Muscle of arm (tissue), 14 donors: ENCODE measurements at places on chromosomes 12 and 14. TPM values are rescaled to one million over a fixed set of nuclear protein-coding genes. Genes with fewer than 3 reads are reported as not detected.

Gene DNAJC22
- 9.2 TPM for polyA plus RNA-seq

Gene ANKRD33
- not detected for polyA plus RNA-seq

Gene ERP27
- 0.41 TPM for polyA plus RNA-seq

Gene LHX5
- polyA plus RNA-seq = not detected

Gene KRT73
- polyA plus RNA-seq = not detected

Gene NEUROD4
- not detected for polyA plus RNA-seq

Gene TBC1D30
- 1.5 TPM for polyA plus RNA-seq

Gene SERPINA1
- polyA plus RNA-seq = 5.1 TPM

Gene OR4L1
- polyA plus RNA-seq = not detected

Gene A2M
- 312 TPM for polyA plus RNA-seq

Gene ADSS1
- polyA plus RNA-seq = 88.0 TPM

Gene STAC3
- 244 TPM for polyA plus RNA-seq
